NCI-H1092 (cell line): ENCODE measurements at places on chromosomes 6 and 20.

DNA sequence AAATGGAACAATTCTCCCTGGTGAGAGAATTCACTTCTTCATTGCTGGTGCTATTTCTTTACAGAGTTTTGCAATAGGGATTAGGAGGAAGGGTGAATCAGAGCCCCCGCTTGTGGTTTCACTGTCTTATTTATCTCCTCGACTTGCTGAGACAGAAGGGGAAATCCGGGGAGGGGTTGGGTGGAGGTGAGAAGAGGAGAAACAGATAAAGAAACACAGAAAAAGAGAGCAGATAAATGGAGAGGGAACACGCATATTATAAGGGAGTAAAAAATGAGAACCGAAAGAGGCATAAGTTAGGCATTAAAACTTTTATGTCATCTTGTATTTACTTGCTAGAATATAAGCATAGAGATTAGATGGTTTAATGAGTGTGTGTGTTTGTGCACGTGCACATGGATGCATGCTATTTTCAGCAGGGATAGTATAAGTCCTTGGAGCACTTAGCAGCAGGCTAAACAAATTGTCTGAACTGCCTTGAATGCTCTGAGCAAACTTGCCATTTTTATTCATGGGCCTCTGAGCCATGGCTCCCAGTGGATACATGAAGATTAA is 105.0 kb downstream of the OLIG3 start:
- no peak for DNase-seq

- DNase-seq: no peak
Measured at GRCh38 chr20:22821081-22821727, 213.9 kb upstream of the SSTR4 start.

DNA sequence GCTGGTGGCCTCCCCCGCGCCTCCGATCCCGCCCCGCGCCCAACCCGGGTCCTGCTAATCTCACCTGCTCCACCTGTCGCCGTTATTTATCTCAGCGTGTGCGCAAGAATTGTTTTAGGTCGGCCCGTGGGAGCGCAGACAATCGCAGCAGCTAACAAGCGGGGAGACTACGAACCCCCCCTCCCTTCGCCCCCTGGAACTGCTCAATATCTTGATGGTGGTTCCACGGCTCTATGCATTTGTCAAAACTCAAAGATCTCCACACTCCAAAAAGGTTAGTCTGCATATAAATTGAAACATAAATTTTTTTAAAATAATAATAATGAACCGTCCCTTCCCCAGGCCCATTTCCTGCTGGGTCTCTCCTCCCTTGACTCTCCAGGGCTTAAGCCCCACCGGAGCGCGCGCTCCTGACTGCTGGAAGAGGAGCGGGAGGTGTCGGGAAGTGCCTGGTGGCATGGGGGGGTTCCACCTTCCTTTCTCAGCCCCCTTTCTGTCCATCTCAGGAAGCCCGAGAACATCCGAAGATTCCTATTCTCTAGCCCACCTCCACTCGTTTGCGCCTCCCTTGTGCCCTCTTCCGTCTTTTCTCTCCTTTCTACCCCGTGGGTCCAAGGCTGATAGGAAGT is 1.6 kb upstream of the MDGA1 start:
- no peak for DNase-seq

GRCh38 chr20:52975029-52975732 is 3.0 kb downstream of the TSHZ2 start:
- DNase-seq: no peak
